Stimulated activated CD4-positive, alpha-beta T cell treated with anti-CD3 and anti-CD28 coated beads, Interleukin-12 subunit alpha, Interleukin-12 subunit beta, amount 100 ng/mL, for 24 hours (primary cell): ENCODE measurements at places on chromosomes 5 and 9.
A peak's percentile ranks its signal among the peaks of the same experiment; 100 is the strongest.

- DNase-seq: no peak
Measured at GRCh38 chr9:132201139-132201538, 39.3 kb downstream of the NTNG2 start.

DNA sequence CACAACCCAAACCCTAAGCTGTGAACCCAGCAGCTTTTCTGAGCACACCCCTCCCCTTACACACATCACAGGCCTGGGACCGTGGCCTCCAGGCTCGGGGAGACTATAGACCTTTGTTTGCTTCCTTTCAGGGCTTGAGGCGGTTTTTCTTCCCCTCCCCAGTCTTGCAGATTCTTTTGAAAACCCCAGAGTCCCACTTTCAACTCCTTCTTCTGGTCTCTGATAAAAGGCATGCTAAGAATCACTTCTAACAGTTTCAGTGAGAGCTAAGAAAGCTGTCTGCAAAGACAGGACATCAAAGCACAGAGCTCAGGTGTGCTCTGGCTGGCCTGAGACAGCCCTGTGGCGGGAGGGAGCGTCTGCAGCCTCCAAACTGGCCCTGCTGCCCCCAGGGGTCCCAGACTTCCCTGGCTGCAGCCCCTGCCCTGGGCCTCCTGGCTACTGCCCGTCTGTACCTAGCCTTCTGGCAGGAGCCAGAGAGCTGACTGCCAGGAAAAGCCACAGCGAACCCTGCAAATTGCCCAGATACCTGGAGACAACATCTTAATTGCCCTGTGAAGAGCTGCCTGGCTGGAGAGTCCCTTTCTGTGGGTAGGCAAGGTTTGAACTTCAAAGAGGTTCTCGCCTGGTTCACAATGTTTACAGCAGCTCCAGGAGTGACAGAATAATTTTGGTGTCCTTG is 138.9 kb downstream of the GADD45G start:
- DNase-seq: peak; percentile 21

DNA sequence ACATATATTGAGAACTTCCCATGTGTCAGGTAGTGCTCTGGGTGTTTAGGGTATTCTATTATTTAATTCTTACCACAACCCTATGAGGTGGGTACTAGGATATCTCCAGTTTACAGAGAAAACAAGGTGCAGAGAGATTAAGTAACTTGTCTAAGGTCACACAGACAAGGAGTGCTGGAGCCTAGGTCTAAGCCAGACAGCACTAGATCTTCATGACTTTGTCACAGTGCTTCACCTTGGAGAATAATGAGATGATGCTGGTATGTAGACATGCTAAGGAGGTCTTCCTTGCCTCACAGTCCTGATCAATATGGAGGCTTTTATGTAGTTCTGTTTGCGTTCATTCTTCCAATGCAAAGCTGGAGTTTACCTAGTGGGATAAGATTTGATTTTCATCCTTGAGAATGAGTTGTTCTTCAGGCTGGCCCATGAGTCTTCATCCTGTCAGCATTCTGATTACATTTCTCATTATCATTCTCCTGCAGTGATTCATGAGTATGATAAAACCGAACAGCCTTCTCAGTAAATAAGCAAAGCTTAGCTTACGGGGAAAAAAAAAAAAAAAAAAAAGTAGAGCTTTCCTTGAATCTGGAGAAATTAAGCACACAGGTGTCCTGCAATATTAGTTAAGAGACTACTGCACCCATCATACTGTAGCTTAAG is 176.3 kb downstream of the C9orf152 start:
- DNase-seq: no peak

DNA sequence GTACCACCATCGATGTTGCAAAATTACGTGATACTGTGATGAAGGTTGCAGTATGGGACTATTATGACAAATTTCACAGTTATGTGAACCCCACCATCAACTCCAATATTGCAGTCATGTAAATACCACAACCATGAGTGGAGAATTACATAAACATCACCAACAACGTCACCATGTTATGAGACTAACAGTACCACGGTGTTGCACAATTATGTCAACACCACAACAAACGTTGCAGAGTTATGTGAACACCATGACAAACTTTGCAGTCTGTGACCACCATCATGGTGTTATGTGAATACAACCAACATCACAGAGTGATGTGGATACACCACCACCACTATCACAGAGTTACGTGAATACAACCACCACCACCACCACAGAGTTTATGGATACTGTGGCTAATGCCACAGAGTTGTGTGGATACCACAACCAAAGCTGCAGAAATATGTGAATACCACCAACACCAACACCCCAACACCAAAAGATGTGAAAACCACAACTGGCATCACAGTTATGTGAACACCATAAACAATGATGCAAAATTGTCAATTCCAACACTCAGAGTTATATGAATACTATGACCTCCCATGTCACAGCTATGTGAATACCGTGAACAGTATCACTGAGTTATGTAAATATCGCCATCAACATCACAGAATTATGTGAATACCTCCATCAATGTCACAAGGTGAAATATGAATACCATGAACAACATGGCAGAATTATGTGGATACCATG is 62.4 kb downstream of the SHC3 start:
- no peak for DNase-seq

DNA sequence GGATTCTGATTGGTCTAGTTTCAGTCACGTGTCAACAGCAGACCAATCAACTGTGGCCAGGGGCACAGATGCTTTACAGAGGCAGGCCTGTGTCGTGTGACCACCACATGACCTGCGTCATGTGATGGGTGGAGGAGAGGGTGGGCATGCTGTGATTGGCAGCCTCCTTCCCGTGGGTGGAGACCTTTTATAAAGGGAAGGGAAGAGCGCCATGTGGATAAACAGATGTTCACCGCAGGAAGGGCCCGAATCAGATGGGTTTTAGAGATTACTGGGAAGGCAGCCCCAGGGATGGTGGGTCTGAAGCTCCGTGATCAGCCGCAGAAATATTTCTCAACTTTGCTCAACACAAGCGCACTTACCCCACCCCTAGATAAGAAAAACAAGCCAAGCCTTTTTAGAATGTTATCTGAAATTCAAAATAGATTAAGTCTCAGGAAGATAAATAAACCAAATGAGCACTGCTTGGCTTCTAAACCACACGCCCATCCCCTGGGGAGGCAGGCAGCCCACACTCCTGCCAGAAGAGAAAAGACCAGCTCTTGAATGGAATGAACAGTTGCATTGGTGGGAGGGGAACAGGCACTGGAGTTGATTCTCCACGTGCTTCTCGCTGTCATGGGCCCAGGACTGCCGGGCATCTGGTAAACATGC is 43.6 kb downstream of the ROPN1L start:
- no peak for DNase-seq

DNA sequence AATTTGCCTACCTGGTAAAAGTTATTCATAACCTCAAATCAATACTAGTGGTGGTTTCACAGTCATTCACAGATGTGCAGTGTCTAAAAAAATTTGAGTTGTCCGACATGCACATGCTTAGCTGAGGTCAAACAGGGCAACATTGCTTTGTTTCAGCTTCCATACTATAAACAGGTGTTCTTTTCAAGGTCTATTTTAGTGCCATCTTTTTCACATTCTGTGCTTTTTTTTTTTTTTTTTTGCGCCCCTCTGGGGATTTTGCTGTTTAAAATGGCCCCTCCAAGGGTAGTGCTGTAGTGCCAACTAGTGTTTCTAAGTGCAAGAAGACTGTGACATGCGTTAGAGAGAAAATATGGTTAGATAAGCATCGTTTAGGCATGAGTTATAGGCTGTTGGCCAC is 14.5 kb downstream of the PHAX start:
- DNase-seq: no peak

- no peak for DNase-seq
Measured at GRCh38 chr9:77881111-77881510, 150.5 kb downstream of the GNAQ start.

GRCh38 chr5:118723021-118723338 is 265.4 kb downstream of the DTWD2 start:
- DNase-seq: no peak

GRCh38 chr5:84014966-84015365 is 294.3 kb upstream of the HAPLN1 start:
- no peak for DNase-seq

DNA sequence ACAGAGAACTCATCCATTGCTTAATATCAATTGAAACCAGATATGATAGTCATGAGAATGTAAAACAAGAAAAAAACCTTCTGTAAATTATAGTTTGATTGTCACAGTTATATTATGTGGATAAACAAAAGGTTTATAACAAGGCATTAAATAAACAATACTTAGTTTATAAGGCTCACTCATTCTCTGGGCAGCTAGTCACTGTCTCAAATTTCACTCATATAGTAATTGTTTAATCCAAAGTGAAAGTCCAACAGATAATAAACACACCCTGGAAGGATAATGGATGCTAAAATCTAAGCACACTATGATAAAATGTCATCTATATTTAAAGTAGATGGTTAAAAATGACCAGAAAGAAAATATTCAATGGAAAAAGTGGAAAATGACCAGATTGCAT is 30.8 kb upstream of the SLC12A2 start:
- no peak for DNase-seq

DNA sequence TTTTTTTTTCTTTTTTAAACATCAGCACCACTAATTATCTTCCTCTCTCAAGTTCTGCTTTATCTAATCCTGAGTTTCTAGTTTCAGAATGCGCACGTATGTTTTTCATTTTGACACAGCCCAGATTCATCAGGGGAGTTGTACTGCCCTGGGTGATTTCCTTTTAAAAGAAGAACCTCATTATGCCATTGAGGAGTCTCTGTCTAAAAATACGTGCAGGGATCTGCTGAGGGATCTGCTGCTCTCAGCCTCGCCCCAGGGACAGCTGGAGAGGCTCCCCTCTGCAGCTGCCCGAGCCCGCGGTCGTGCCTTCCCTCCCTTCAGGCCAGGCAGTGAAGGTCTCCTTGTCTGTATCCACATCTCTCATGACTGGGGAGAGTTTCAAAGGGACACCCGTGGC is 273.1 kb downstream of the ARHGEF28 start:
- no peak for DNase-seq

- DNase-seq: no peak
Measured at GRCh38 chr9:38352530-38353328, 39.8 kb upstream of the ALDH1B1 start.

GRCh38 chr5:169272731-169273427 is 28.1 kb downstream of the SLIT3 start:
- no peak for DNase-seq

GRCh38 chr5:139273572-139274289 is 19.8 kb upstream of the MATR3 start:
- peak; percentile 80 for DNase-seq

- DNase-seq: no peak
Measured at GRCh38 chr9:135544981-135545635, 818 bp upstream of the OBP2A start.

GRCh38 chr9:95648225-95648624 is 131.5 kb upstream of the PTCH1 start:
- no peak for DNase-seq

DNA sequence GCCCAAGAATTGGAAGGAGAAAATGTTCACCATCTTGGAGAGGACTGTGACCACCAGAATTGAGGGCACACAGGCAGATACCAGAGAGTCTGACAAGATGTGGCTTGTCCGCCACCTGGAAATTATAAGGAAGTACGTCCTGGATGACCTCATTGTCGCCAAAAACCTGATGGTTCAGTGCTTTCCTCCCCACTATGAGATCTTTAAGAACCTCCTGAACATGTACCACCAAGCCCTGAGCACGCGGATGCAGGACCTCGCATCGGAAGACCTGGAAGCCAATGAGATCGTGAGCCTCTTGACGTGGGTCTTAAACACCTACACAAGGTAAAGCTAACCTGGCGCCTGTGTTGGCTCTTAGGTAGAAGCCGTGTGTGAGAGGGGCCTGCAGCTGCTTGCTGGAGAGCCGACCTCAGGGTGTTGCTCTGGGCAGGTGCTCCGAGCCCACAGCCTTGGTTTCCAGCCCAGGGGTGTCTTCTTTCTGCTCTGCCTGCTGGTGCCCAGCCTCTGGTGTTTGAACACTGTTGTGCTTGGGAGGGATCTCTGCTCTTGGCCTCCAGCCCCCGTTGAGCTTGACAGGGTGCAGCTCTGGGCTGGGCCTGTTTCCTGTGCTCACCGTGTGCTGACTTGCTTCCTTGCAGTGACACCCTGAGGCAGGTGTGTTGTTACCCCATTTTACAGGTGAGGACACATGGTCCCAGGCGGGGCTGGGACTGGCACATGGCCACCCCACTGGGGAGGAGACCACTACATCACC is 10.9 kb downstream of the EXOC3 start:
- no peak for DNase-seq

- peak; percentile 10 for DNase-seq
Measured at GRCh38 chr9:3385871-3386270, 139.9 kb downstream of the RFX3 start.

DNA sequence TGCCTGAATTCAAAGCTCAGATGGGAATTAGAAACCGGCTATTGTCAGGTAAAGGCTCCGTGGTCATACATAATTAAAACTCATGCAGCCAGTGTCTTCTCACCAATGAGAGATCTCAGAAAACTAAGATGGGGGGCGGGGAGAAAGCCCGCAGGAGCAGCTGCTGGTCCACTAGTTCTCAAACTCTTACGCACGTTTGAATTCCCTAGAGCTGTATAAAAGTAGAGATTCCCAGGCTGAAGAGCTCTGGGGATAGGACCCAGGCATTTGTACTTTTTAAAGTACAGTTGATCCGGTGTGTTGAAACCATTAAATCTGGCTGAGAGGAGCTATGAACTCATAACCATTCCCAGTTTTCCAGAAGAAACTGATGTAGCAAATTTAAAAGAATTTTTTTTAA is 68.5 kb downstream of the FRMD3 start:
- DNase-seq: no peak

DNA sequence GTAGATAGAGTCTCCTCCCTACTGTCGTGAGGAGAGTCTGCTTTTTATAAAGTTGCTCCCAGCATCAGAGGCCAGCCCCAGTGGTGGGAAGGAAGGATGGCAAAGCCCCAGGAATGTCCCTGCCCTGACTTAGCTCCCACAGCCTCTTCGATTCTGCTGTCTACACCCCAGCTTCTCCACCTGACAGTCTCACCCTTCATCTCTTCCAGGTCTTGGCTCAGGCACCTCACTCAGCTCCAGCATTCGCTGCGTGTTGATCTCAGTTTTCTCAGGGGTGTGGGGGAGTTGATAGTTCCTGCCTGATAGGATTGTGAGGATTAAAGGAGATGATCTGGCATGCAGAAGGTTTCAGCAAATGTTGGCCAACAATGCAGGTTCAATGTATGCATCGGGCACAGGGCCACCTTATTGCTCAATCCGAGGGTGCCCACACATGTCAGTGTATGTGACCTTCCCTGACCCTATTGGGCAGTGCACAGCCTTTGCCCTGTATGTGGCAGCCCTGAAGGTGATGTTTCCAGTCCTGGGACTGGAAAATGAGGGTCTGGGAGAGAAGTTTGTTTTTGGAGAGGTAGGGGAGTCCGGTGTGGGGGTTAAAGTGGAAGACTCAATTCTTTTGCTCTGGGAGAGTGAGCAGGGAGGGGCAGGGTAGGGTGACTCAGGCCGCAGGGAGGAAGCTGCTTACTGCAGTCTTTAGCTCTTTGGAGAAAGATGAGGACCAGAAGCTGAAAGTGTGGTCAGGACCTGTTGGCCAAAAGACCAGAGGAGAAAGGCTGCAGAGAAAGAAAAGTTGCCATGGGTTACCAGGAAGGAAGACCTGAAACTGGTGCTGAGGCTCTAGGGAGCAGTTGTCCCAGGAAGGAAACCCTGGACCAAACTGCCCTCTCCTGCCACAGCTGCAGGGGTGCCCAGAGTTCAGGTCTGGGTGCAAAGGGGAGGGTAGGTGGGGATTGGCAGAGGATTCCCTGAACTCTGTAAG is 153.2 kb downstream of the MACROH2A1 start:
- DNase-seq: no peak
